Stimulated activated CD8-positive, alpha-beta memory T cell treated with anti-CD3 and anti-CD28 coated beads, Interleukin-12 subunit alpha, Interleukin-12 subunit beta, amount 100 ng/mL, for 4 hours (primary cell): ENCODE measurements at places on chromosomes 2 and 18.

GRCh38 chr2:235468978-235469655, 24.7 kb upstream of the AGAP1 start:
- no peak for DNase-seq

GRCh38 chr18:44848644-44849335, 168.1 kb downstream of the SETBP1 start:
- no peak for DNase-seq

DNA sequence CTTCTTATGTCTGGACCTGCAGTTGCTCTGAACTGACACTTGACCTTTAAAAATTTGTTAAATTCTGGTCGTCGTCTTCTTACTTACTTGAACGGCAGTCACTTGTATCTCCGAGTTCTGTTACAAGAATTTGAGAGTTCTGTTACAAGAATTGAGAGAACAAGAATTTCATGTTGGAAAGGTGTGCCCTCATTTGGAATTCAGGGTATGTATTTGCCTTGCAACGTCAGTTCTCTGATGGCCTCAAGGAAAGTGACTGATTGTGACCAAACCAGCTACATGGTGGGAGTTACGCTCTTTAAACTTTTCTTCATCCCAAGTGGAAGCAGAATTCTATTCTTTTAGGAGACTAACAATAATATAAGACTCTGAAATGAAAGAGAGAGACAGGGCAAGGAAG, 320.0 kb upstream of the TRIB2 start:
- no peak for DNase-seq

GRCh38 chr2:4412637-4413187, 709.3 kb downstream of the DCDC2C start:
- DNase-seq: no peak

DNA sequence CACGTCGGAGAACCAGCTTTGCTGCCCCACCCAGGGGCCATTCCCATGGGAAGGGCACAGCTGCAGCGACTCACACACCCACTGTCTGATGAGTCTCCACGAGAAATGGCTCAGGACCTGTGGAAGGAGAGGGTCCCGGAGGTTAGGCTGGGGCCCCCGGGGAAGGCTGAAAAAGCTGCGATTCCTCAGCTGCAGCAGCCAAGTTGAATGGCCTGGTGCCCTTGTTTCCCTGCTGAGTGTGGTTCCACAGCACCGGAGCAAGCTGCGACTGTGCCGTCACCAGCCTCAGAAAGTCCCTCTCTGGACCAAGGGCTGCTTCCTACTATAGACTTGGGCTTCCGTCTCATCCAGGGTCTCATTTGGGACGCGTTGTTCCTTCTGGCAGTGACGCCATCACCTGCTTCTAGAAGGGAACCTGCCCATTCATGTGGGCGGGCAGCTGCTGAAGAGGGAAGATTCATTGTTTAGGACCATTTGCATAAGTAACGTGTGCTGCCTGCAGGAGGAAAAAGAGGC, 180.2 kb downstream of the INHBB start:
- DNase-seq: no peak
